ENCODE measurements at places on chromosomes 12 and 14.

DNA sequence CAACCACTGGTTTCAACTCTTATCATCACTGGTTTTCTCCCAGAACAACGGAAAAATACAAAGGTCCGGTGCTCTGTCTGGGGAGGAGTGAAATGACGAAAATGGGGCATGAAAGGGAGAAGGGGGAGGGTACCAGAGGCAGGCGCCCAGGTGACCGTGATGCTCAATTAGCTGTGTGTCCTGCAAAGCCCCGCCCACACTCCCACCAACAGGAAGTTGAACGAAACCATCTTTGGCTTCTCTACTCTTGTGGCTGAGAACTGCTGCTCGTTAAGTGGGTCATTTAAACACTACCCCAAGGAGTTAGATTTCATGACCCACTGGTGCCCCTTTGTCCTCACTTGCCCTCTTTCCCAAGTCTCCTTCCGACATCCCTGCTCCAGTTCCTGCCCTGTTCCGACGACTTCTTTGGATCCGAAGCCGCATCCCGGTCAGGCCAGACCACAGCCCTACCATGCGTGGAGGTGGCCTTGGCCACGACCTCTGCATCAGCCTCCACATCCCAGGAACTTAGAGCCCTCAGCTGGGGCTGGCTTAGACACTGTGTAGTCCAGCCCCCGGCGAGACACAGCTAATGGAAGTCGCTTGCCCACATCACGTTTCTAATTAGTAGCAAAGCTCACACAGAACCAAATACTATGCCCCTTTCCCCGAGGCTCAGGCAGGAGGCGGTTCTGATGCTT lies 11.4 kb upstream of the LRTM2 start:
- DNase-seq, result no peak

DNA sequence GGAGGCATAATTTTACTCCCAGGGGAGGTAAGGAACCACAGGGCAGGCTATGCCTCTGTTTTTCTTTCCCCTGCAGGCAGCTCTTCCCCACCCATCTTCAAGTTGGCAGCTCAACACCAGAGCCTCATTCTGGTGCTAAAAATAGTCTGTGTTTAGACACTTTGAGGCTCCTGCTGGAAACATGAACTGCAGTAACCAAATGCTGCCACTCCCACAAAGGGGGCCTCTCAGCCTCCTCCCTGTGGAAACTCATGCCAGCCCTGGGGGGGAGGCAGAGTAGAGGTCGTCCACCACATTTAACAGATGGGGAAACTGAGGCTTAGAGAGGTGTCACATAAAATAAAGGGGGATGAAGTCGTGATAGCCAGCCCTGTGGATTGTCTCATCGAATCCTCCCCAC lies 61.4 kb downstream of the WSCD2 start:
- DNase-seq, result no peak

DNA sequence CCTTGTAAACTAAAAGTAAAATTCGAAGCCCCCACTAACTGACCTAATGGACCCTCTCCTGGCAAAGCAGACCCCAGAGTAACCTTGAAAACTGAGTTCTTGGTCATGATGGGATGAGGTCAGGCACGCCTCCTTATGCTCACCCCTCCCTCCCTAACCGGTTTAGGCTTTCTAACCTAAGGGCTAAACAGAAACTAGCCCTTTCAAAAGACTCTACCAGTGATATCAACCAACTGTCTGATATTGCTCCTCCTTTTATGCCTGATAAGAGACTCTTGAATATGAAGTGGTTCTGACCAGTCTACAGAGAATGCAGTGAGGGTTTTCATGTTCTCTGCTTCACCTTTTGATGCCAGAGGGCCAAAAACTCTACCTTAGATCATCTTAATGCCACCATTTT lies 4.8 kb upstream of the LPCAT3 start:
- no peak for DNase-seq

DNA sequence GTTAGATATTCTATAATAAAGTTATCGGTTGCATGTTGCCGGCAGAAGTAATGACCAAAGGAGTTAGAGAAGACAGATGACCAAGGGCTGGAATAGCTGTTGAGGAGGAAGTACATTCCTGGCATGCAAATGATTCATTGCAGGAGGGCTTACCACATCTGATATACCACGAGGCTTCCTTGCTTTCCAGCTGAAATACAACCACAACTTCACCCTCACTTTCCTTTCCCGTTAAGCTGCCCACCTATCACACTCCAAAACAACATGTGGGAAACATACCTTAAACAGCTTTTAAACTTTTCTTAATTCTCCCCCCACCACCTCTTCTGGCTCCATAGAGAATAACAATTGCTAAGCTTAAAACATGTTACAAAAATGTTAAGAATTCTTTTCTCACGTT lies 594.1 kb downstream of the NRXN3 start:
- peak; percentile 17 for DNase-seq

DNA sequence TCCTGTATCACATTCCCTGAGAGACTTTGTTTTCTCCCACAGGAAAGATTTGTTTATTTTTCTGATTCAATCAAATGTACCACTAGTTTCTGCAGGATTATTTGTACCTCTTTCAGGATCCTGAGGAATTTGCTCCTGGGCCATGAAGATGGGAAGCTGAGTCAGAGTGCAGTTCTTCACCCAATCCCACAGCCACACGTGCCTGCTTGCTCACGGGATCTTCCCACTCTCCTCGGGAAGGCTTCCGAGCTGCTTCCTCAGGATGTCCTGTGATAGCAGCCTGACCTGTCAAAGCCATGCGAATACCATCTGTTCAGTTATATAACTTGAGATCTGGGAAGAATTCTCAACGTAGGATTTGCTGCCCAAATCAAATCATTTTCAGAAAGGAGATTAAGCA lies 41.8 kb upstream of the HIF1A start:
- DNase-seq, result peak; percentile 43

GRCh38 chr12:94753036-94753679 lies 102.8 kb upstream of the TMCC3 start:
- DNase-seq, result no peak

GRCh38 chr14:64549791-64550620 lies at the start of gene PPP1R36:
TSS of gene PPP1R36 (plus strand) at chr14:64549961. CDS start at chr14:64549998, 37 bp downstream.
- no peak for DNase-seq

- no peak for DNase-seq
These were observed 74.3 kb downstream of the PPM1A start for GRCh38 chr14:60323199-60323896.

DNA sequence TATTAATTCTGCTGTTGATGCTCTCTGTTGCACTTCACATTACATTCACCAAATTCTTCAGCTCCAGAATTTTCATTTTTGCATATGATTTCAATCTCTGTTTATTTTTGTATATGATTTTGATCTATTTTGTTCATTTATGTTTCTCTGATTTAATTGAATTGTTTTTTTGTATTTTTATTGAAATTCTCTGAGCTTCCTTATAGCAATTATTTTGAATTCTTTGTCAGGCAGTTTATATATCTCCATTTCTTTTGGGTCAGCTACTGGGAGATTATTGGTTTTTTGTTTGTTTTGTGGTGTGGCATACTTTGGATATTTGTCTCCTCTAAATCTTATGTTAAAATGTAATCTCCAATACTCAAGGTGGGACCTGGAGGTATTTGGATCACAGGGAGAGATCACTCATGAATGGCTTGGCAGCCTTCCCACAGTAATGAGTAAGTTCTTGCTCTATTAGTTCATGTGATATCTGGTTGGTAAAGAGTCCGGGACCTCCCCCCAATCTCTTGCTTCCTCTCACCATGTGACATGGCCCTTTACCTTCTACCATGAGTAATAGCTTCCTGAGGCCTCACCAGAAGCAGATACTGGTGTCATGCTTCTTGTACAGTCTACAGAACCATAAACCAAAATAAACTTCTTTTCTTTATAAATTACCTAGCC lies 8.7 kb upstream of the TCL1A start:
- DNase-seq, result no peak

DNA sequence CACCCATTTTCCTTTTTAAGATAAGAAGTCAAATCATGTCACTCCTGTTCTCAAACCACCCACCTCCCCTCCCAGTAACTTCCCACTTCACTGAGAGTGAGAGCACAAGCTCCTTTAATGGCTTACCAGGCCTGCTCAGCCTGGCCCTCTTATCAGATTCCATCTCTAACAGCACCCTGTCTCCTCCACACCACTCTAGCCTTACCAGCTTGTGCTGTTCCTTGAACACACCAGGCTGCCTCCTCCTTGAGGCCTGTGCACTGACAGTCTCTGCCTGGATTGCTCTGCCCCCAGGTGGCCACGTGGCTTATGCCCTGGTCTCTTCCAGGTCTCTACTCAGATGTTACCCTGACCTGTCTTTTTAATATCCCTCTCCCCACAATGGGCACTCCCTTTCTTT lies 40.1 kb upstream of the EVL start:
- peak; percentile 23 for DNase-seq

DNA sequence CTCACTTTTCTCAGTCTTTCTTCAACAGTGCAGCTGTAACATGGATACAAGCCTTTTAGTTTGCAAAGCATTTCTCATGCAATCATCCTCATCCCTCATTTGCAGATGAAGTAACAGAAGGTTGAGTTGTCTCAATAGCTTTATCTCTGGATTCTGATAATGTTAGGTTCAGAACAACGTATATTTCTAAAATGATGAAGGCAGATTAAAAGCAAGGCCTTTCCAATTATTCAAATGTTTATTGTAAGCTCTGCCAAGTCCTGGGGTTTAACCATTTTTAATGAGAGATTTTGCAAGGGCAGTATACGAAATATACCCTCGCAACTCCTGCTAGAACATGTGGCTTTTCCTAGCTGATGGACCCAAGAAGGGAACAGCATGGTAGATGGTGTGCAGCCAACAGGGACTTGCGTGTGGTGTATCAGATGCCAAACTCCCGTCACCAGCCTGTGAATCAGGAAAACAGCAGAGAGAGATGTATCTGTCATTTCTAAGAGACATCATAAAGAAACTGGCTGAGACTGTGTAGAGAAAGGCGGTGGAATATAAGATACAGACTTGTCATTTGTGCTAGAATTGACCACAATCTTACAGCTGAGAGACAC lies 319.7 kb downstream of the MED13L start:
- no peak for DNase-seq

- DNase-seq, result peak; percentile 22
These were observed 157.3 kb upstream of the PLXNC1 start for GRCh38 chr12:93990832-93991803.

GRCh38 chr12:15788233-15789219 lies 662 bp downstream of the EPS8 start:
- DNase-seq, result peak; percentile 47

GRCh38 chr12:31322801-31323207 lies 3.1 kb downstream of the SINHCAF start:
- peak; percentile 15 for DNase-seq

GRCh38 chr14:103260629-103261124 lies 73.4 kb upstream of the EIF5 start:
- DNase-seq, result peak; percentile 72

- DNase-seq, result peak; percentile 79
These were observed 12.2 kb downstream of the TBX3 start for GRCh38 chr12:114671443-114672411.

GRCh38 chr12:42162965-42163364 lies 18.3 kb upstream of the GXYLT1 start:
- no peak for DNase-seq

DNA sequence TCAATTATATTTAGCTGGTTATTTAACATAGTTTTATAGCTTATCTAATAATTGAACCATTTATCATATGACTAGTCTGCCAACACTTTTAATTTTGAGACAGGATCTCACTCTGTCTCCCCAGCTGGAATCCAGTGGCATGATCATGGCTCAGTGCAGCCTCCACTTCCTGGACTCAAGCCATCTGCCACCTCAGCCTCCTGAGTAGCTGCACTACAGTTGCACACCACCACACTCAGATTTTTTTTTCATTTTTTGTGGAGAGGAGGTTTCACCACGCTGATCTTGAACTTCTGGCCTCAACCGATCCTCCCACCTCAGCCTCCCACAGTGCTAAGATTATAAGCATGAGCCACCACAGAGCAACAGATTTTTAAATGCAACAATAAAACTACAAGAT lies 151.4 kb upstream of the MDGA2 start:
- no peak for DNase-seq

GRCh38 chr12:8031872-8032241 lies 659 bp upstream of the FOXJ2 start:
- DNase-seq, result no peak

DNA sequence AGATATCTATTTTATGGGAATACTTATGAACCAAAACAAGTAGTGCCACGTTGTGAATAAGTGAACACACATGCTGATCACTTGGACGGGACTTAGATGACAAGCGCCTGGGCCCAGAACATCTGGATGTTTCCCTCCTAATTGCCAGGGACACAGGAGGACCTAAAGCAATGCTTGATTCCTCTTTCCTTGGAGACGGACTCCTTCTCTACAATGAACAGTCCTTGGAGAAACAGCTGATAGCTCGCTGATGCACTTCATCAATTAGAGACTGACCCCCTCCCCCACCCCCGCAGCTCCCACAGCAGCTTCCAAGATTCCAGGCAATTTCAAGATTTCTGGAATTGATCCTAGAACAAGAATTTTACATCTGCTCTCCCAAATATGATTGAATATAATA lies 86.4 kb downstream of the ST8SIA1 start:
- no peak for DNase-seq

DNA sequence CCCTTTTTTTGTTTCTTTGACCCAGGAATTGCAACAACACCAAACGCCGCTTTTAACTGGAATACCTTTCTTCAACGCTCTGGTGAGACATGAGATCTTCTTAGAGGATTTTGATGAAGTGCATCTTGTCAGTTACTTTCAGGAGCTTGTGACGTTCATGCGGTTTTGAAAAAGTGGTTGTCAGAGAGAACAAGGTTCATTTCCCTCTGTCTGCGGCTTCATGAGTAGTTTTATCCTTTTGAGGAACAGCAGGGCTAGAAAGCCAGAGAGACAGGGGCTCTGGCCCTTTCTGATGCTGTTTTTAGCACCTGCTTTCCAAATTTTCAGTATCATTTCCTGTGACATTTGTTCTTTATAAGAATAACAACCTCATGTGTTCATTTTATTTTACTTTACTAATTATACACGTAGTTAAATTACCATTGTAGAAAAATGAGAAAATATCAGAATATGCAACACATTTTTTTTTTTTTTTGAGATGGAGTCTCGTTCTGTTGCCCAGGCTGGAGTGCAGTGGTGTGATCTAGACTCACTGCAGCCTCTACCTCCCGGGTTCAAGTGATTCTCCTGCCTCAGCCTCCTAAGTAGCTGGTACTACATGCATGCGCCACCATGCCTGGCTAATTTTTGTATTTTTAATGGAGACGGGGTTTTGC lies 61.8 kb downstream of the GLT1D1 start:
- no peak for DNase-seq

DNA sequence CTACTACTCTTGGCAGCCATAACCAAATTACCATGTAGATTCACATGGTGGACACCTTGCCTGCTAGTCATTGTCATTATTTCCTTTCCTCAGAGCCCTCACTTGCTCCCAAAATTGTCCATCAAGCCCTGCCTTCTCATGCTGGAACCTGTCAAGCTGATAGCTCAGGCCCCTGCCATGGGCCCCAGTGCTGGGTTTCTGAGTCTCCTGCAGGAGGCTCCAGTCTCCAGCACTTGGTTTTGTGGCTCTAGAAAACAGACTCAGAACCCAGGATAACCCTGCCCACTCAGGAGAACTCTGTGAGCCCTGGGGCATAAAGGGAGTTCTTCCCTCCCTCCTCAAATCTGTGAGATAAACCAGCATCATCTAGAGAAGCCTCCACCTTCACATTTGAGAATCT lies 10.8 kb downstream of the KRT71 start:
- DNase-seq, result no peak

Measured in hepatic stellate cell (primary cell).